ENCODE measurements at places on chromosomes 3 and 15.

- peak; percentile 95 for DNase-seq
These were observed at the start of gene BRPF1 for GRCh38 chr3:9731206-9732079. BRPF1 (plus strand) TSS chr3:9731735; CDS start chr3:9734141, 2,406 bp downstream.

DNA sequence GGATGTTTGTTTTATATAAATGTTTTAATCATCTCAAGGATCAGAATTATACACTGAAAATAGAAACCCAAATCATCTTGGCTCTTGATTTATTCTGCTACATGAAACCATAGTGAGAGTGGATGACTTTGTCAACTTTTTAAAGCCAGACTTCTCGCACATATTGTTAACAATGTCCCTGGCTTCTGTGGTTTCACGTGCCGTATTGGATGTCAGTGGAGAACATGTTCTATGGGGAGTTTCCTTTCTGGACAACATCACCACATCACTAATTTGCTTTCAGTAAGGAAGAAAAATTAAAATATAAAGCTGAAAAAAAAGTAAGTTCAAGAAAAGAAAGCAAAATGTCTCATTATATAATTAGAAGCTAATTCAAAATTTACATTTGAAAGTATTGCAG is 297.1 kb upstream of the MME start:
- no peak for DNase-seq

DNA sequence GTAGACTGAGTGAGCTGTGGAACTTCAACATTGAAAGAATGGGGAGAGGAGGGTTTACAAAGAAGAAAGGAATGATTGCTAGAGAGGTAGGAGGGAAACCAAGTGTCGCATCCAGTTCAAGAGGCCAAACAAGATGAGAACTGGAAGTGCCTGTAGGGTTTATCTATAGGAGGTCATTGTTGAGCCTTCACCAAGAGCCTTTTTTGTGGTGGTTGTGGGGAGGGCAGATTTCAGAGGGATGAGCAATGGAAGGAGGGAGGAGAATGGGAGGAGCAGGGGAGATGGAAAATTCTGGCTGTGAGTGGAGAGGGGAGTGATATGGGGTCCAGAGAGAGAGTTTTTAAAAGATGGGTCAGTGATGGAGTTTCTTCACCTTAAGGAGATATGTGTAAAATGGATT is 8.5 kb downstream of the PDIA5 start:
- no peak for DNase-seq

- no peak for DNase-seq
These were observed 20.9 kb downstream of the PGBD4 start for GRCh38 chr15:34122771-34123183.

DNA sequence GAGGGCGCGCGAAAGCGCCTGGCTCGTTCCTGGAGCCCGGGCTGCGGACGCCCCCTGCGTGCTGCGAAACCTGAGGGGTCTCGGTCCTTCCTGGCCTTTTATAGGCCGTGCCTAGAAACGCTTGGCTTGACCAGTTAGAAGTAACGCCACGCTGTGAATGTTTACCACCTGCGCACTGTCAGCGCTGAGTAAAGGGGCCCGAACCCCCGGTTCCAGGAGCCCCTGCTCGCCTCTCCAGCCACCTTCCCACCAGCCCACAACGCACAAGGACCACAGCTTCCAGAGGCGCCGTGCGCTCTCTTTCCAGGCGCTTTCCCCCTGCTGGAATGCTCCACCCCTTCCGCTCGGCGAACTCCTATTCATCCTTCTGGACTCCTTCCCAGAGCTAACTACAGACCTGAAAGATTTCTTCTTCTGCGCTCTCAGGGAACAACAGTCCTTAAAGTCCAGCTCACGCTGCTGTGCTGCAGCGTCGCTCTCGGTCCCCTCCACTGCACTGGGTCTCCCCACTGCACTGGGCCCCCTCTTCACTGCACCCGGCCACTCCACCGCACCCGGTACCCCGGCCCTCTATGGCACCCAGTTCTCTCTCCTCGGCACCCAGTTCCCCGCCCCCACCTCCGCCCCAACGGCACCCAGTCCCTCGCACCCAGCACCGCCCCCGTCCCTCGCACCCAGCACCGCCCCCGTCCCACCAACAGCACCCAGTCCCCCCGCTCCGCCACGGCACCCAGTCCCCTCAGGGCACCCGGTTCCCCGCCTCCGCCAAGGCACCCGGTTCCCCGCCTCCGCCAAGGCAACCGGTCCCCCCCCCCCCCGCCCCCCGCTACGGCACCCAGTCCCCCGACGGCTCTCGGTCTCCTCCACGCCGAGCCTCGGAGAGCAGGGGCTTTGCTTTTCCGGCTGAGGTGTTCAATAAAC is 69.8 kb downstream of the SQOR start:
- DNase-seq: peak; percentile 51

GRCh38 chr3:24589931-24590880 is 95.6 kb upstream of the THRB start:
- DNase-seq: no peak

DNA sequence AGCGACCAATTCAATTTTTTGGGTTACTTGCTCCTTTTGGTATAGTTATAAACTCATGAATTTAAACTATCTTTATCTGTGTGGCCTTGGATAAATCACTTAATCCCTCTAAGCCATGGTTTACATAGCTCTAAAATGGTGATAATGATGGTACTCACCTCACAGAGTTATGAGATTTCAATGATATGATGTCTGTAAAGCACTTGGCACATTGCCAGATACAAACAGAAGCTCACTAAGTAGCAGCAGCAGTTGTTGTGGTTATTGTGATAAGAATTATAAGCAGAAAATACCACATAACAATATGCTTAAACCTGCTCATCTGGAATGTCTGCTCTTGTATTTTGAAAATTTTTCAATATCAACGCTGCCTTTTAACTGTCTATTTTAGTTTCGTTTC is 185.1 kb upstream of the SNTN start:
- peak; percentile 0 for DNase-seq

DNA sequence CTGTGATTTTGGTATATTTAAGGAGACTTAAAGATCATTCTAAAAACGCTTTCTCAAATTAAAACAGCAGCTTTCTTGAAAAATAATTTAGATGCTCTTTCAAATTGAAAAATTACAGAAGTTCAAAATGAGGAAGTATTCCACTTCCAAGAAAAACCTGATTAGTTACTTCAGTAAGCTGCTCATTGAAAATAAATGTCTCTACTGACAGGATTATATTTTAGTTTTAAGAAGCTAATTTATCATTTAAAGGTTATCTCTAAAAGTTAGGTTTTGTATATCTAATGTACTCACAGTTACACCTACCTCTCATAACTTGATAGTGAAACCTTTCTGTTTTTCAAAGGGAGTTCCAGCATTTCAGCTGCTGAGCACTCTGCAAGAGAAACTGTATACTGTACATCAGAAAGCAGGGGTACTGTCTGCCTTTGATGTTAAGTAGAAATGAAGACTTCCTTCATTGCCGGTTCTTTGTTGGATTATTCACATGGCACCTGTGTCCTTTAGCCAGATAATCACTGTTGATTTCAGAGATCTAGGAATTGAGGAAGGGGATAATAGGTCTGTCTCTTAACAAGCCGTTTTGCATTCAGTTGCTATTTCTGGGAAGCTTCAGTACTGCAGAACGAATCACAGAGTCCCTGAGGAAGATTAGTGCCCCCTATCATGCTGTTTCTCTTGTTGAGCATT is 161.6 kb downstream of the TCF12 start:
- DNase-seq: no peak

GRCh38 chr3:23809840-23810342 is 4.1 kb downstream of the UBE2E1 start:
- peak; percentile 13 for DNase-seq

GRCh38 chr3:186930143-186930640 is at the start of gene ST6GAL1:
ST6GAL1 (plus strand) TSS chr3:186930526; CDS start chr3:187042704, 112,178 bp downstream.
- peak; percentile 67 for DNase-seq

DNA sequence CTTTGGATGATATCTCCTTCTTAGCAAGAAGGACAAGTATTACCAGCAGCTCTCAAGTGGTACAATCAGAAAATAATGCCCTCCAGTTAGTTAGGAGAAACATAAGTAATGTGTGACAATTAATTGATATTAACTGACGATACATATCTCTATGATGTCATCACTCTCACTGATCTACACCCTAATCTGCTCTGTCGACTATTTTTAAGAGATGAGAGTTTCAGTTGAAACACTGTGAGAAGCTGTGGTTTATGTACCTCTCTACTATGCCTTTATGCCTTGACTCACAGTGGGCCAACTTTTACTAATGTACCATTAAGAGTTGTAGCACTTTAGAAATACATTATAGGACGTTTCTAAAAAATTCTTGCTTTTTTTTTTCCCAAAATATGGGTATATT is 8.6 kb downstream of the CEP152 start:
- DNase-seq: no peak

DNA sequence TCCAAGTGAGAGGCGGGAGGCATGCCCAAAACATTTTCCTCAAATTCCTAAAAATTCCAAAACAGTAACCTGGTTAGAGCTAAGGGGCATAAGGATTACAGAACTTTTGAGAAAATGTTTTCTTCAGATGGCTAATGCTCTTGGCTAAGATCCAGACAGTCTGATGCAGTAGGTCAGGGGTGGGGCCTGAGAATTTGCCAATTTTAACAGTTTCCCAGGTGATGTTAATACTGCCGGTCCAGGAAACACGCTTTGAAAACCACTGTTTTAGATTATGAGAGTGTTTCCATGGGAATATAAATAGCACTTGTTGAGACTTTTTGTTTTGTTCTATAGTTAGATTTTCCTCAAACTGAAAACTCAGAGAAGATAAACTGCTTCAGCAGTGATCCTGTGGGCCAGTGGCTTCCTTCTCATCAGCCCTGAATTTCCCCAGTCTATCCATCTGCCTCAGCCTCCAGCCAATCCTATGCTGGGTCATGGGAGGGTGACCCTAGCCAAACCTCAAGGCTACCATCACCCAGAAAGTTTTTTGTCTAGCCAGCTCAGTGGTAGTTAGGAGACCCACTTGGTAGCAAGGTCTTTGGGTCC is 71.6 kb upstream of the ACP3 start:
- peak; percentile 1 for DNase-seq

GRCh38 chr3:39378088-39378487 is 5.1 kb upstream of the SLC25A38 start:
- DNase-seq: no peak

DNA sequence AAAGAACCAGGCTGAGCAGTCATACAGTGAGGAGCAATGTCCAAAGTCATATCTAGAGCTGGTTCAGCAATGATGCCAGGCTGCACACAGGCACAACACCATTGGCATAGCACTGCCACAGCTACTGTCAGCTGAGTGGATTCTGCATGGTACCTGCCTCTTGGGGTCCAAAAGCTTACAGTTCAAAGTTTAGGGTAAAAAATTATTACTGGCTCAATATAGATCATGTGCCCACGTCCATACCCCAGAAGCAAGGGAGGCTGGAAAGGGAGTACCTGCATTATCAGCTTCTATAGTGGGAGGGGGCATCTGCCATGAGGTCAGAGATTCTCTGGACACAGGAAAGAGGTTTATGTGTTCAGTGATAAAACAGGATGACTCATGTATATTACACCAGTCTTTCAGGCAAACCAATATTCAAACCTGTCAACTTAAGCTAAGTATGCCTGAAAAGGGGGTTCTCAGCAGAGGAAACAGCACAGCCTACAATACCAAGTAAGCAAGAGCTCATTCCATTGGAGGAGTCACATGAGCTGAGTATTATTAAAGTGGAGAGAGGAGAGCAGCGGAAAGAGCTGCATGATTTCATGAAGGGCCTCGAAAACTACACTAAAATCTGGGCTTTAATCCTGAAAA is 99.0 kb downstream of the ANO10 start:
- DNase-seq: peak; percentile 2

- peak; percentile 56 for DNase-seq
These were observed 532 bp downstream of the B4GALT4 start for GRCh38 chr3:119240101-119240590.

DNA sequence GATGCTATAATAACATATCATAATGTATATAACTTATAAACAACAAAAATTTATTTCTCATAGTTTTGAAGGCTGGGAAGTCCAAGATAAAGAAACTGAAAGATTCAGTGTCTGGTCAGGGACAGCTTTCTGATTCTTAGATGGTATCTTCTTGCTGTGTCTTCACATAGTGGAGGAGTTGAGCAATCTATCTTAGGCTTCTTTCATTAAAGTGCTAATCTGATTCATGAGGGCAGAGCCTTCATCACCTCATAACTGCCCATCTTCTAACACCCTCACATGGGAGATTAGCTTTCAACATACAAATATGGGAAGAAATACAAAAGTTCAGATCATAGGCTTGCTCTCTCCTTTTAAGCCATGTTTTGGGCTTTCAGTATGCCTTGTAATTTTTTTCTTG is 774.8 kb upstream of the EPHA6 start:
- DNase-seq: no peak

GRCh38 chr15:43067717-43068461 is 37.9 kb downstream of the UBR1 start:
- no peak for DNase-seq

GRCh38 chr3:144032531-144033239 is 61.1 kb downstream of the DIPK2A start:
- DNase-seq: no peak

DNA sequence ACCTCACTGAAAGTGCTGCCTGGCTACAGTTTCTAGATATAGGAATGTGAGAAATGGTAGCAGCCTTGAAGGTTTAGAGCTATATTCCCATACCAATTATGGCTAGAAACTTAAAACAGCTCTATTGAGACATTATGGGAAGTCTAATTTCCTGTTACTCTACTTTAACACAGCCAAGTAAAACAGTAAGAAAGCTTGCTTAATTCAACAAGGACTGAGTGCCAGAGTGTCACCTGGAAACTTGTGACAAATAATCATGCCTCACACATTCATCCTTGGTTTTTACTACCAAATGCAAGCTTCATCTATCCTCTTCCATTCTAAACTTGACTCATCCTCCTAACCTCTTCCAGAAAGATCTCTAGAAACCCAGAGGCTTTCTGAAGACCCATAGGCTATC is 41.7 kb downstream of the UBE3A start:
- DNase-seq: no peak

- no peak for DNase-seq
These were observed 77.4 kb downstream of the SNRK start for GRCh38 chr3:43363621-43364266.

- DNase-seq: no peak
These were observed 275.2 kb upstream of the KCNMB2 start for GRCh38 chr3:178260887-178261565.

DNA sequence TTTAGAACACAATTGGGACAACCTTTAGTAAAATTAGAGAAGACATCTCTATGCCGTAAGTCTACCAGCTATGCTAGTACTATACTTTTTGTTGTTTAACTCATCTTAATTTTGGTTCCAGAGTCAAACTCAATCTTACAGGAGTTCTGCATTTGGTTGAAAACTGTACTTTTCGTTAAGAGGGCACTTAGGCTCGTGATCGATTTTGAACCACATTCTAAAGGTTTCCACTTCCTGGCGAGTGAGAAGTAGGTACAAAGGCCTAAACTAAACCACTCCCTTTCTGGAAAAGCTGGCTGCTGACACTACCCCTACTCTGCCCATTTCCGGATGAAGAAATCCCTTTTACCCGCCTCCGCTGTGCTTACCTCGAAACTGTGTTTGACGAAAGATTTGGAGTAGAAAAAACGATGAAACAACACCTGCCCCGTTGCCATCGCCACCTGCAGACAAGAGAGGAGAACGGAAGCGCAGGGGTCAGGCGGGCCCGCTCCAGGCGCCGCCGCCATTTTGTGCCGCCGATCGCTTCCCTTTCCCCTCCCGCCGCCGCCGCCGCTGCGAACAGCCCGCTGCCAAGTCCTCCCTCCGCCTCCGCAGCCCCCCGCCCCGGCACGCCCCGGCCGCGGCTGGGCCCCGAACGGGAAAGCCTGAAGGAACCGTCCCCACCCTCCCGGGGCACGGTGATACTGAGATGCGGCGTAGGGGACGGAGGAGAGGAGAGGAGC is 748 bp downstream of the CCNL1 start:
- DNase-seq: peak; percentile 82

Data from DMS53 (cell line).